ENCODE measurements at places on chromosomes 1 and 21.

GRCh38 chr1:229191066-229191674, 79.7 kb upstream of the RAB4A start:
- DNase-seq = no peak

- DNase-seq = no peak
These were observed at the start of gene CRABP2 for GRCh38 chr1:156705321-156705917. CRABP2 (minus strand) TSS chr1:156705583; CDS start chr1:156705446, 137 bp downstream.

GRCh38 chr1:98903726-98904125, 100.9 kb downstream of the PLPPR5 start:
- no peak for DNase-seq

DNA sequence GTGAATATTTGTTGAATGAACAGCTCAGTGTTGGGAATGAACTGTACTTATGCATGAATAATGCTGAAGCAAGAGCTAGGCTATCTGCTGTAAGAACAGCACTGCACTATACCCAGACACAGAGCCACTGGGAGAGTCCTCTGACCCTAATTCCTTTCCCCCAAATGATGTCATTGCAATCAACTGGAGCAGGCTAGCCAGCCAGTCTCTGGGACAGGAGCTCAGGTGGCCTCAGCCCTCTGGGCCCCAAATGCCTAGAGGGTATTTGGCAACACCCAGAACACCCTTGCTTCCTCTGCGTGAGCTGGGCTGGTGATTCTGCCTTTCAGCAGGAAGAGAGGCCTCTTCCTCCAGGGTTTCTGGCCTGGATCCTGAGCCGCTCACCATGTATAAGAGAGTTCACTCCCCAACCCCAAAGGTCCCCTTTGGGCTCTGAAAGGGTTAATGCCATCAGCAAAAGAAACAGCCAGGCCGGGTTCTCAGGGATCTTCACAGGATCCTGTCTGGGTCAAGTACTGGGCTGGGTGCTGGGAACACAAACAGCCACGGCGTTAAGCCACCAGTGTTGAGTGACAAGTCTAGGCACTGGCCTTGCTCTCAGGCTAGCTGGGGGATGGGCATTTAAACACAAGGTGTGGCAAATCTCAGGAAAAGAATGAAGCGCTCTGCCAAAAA, 3.7 kb upstream of the PADI4 start:
- no peak for DNase-seq

DNA sequence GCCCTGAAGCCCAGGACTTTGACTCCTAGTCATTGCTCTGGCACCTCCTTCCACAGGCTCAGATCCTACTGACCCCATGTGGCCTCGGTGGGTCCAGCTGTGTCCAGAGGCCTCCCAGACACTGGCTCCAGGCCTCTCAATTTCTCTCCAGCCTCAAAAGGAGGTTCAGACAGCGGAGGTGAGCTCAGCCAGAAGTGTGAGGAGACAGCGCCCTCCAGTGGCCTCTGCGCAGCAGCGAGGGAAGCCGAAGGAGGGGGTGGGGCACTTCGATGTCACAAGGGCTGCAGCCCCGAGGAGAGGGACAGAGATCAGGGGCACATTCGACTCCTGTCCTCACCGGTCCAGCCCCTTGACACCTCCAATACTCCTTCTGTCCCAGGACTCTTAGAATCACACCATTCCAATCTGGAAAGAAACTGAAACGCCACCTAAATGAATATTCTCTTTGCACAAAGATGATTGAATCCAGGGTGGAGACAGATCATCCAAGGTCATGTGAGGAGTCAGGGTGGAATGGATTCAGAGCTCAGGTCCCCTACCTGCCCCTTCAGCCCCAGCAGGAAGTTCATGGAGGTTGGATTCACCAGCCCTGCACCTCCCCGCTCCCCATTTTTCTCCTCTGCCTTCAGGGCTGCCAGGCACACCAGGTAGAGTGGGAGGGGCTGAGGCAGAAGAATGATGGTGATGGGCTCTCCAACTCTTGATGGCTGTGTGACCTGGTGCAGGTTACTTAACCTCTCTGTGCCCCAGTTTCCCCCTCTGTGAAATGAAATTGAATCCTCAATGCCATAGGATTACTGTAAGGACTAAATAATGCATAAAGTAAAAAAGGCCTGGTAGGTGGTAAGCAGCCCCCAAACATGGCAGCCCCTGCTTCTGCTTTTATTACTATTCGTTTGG, 34.8 kb upstream of the ZBTB40 start:
- peak; percentile 91 for DNase-seq

DNA sequence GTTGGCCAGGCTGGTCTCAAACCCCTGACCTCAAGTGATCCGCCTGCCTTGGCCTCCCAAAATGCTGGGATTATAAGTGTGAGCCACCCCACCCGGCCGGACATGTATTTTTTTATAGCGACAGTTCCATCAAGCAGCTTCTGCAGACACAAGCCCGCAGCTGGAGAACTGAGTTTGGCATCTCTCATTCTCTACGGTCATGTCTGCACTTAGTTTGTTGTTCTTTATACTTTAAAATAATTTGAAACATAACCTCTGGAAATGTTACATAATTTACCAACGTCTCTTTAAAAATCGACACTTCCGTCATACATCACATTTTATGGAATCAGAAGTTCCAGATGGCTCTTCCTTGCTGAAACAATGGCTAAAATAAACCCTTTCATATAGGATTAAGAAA, 183.6 kb downstream of the DYRK1A start:
- DNase-seq = no peak

DNA sequence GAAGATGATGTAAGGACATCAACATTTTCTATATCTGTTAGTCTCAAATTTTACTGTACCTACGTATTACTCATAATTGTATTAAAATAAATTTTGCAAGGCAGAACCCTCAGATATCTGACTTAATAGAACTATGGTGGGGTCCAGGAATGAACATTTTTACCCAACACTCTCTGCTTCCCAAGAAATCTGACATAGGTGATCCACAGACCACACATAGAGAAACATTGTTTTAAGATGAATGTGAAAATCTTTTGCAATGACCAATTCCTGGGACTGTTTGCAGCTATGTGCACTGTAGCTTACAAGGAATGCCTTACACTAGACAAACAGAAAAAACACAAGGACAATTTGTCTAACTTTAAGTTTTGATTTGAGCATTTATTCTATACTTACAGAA, 645.6 kb upstream of the ADGRL2 start:
- no peak for DNase-seq

DNA sequence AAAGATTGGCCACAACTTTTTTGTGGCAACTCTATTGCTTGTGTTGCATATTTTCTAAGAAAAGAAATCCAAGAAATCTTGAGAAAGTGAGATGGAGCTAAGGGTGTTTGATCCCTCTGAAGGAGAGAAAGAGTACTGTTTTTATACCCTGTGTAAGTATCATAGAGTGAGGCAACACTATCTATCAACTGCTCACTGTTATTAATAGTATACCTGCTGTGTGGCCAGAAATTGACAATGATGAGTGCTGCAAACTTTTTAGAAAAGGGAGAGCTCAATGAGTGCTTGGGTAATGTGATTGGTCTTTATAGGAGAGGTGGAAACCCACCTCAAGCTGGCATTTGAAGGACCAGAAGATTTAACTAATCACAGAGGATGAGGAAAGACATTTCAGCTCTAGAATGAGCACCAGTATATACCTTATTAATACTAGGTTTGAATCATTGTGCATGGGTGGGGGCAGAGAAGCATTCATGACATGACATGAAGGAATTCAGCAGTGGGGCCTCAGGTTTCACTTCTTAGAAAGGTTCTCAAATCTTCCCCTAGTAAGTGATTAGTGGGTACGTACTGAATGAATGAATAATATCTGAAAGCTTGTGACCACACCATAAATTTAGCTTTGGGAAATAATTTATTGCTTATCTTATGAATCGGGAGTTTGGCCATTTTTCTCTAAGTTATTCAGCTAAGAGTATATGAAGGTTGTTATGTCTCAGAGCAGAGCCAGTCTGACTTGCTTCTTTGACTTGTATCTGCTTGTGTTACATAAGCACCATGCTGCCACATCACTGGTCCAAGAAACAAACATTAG, 169.2 kb upstream of the SGIP1 start:
- DNase-seq = no peak

GRCh38 chr1:151693057-151693651, 23.4 kb downstream of the CELF3 start:
- DNase-seq = no peak

DNA sequence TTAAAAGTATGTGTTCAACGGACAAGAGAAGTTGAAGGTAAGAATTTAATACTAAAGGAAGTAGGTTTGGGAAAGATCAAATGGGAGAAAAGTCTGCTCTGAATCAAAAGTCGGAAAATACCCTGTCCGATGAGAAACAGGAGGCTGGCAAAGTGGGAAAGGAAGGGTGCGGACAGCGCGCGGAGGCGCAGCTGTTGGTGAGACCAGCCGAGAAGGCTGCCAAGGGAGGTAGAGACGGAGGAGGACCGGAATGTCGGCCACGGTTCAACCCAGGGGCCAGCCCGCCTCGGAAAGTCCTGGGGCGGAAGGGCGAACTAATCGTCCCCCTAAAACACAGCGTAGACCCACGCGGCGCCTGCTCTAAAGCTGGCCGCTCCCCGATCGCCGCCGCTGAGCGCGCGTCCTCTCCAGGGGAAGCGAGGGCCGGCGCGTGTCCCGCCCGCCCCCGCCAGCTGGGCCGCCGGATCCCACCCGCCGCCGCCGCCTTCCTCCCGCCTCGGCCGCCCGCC, 639 bp upstream of the SPATA1 start:
- no peak for DNase-seq

GRCh38 chr1:37342736-37343135, 131.6 kb upstream of the ZC3H12A start:
- DNase-seq = no peak

DNA sequence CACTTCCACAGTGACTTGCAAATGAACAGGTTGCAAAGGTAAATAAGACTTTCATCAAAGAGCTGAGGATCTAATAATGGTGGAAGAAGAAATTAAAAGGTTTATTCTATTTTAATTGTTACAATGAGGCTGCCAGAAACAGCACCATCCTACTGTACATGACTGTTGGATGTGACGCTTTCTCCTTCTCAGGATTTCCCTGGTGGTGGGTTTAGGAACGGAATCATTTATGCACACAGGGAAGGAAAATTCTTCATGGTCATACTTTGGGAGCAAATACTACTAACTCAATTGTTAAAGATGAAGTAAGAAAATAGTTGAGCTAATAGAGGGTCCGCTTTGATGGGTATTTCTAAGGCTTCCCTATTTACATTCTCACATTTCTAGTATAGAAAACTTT, 22.2 kb upstream of the LYPLAL1 start:
- no peak for DNase-seq

- DNase-seq = no peak
These were observed 100.5 kb downstream of the SYF2 start for GRCh38 chr1:25131794-25132193.

GRCh38 chr1:11858968-11859871, 475 bp upstream of the NPPB start:
- peak; percentile 91 for DNase-seq

DNA sequence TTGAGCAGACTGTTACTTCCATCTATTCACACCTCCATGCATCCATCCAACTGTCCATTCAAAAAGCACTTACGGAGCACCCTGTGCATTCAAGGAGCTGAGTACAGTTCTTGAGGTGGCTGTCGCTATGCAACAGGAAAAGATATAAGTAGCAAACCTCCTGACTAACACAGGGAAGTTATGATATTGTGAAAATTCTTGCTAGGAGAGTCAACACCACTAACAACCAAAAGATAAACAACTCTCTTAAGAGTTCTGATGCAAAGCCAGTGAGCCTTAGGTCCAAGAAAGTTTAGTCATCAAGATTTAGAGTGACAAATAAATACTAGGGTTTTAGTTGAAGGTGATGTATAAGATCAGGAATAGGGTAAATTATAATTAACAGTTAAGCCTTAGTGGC, 44.5 kb upstream of the TRIM45 start:
- DNase-seq = no peak

DNA sequence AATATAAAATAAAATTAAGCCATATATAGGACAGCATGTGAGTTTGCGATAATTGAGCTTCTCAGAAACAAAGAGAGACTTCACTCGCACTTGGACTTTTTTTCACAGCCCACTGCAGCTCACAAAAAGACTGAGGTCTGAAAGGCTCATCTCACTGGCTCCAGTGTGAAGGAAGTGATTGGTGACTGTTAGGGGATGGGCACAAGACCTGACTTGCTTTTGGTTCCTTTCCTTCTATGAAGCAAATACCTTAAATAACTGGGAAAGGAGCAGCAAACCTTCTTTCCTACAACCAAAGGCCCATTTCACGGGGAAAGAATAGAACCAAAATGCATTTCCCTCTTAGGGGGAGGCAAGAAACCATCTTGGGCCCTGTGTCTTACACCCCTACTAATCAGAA, 13.1 kb upstream of the TTLL7 start:
- DNase-seq = no peak

DNA sequence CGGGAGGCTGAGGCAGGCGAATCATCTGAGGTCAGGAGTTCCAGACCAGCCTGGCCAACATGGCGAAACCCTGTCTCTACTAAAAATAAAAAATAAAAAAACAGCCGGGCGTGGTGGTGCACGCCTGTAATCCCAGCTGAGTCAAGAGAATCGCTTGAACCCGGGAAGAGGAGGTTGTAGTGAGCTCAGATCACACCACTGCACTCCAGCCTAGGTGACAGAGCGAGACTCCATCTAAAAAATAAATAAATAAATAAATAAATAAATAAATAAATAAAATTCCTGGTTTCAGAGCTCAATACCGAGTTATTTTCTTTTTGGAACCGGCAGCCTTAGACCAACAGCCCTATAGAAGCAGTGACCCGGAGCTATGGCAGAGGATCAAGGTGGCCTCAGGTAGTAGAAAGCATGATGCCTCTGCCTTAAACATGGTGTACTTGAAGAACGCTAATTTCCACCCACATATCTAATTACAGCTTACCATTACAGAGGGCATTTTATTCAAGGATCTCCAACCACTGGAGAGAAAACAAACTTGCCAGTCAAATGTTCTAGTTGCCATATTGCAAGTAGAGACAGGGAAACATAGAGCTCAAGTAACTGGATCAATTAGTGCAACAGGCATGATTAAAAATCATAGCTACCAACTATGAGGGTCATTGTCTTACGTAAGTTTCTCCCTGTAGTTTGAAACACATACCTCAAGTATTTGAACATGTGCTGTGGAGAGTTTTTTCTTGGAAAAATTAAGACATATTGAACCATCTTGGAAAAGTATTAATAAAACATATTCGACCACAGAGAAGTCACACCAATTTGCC, 2.0 kb upstream of the ENAH start:
- no peak for DNase-seq

DNA sequence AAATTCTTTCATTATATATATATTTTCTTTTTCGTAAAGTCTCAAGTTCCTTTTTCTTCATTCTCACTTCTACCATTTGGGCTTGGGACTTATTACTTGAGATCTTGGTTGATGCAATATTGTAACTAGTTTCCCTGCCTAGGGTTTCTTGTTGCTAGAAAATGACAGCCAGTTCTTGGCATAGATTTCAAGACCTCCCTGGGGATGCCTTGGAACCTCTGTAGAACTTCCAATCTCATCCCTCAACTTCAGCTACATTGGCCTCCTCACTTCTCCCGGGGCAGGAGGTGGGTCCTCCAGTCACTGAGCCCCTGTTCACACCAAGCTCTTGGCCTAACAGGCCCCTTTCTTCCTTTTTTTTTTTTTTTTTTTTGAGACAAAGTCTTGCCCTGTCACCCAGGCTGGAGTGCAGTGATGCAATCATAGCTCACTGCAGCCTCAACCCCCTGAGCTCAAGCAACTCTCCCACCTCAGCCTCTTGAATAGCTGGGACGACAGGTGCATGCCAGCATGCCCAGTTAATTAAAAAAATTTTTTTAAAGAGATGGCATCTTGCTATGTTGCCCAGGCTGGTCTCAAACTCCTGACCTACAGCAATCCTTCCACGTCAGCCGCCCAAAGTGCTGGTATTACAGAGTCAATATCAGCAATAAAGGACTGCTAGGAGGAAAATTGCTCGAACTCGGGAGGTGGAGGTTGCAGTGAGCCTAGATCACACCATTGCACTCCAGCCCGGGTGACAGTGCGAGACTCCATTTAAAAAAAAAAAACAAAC, 33.1 kb downstream of the MAP3K7CL start:
- no peak for DNase-seq

All from ecto neural progenitor cell (in vitro differentiated cells).